Smooth muscle cell of the pulmonary artery (primary cell): ENCODE measurements at places on chromosomes 11 and 22. TPM values are rescaled to one million over a fixed set of nuclear protein-coding genes. Genes with fewer than 3 reads are reported as not detected.

ISX gene
- not detected in 2 replicates for total RNA-seq

SLC22A6 gene
- not detected in 2 replicates for total RNA-seq

CNGA4 gene
- 0.07 and 0.17 TPM in 2 replicates for total RNA-seq

L3MBTL2 gene
- total RNA-seq: 22.8 and 25.0 TPM in 2 replicates

NLRP10 gene
- total RNA-seq: 3.5 and 6.7 TPM in 2 replicates

CAPRIN1 gene
- total RNA-seq: 281 and 335 TPM in 2 replicates

CD3D gene
- total RNA-seq: not detected in 2 replicates

OLFML1 gene
- 3.4 and 51.0 TPM in 2 replicates for total RNA-seq

OR51B2 gene
- 0.13 TPM in 2 replicates for total RNA-seq

TEX12 gene
- total RNA-seq: 0.20 TPM in 1 of 2 replicates, not detected in the other

OVOL1 gene
- not detected in 2 replicates for total RNA-seq

DGCR6 gene
- total RNA-seq: 0.46 and 0.59 TPM in 2 replicates

NEFH gene
- 0.20 and 0.53 TPM in 2 replicates for total RNA-seq

STIP1 gene
- 111 and 134 TPM in 2 replicates for total RNA-seq

APOBEC3G gene
- 3.8 and 16.2 TPM in 2 replicates for total RNA-seq

KRTAP5-9 gene
- total RNA-seq: not detected in 2 replicates

PGA5 gene
- total RNA-seq: 0.65 TPM in 1 of 2 replicates, not detected in the other

IGF2 gene
- total RNA-seq: 0.07 and 0.10 TPM in 2 replicates

RFPL3 gene
- not detected in 2 replicates for total RNA-seq

RIMBP3C gene
- total RNA-seq: 0.20 TPM in 1 of 2 replicates, not detected in the other
